ENCODE measurements at places on chromosomes 7 and 10.
A peak's percentile ranks its signal among the peaks of the same experiment; 100 is the strongest.

- no peak for DNase-seq
Measured at GRCh38 chr10:45461034-45461433, 87.0 kb downstream of the ALOX5 start.

GRCh38 chr10:33067481-33067880 is 109.5 kb upstream of the ITGB1 start:
- DNase-seq = no peak

DNA sequence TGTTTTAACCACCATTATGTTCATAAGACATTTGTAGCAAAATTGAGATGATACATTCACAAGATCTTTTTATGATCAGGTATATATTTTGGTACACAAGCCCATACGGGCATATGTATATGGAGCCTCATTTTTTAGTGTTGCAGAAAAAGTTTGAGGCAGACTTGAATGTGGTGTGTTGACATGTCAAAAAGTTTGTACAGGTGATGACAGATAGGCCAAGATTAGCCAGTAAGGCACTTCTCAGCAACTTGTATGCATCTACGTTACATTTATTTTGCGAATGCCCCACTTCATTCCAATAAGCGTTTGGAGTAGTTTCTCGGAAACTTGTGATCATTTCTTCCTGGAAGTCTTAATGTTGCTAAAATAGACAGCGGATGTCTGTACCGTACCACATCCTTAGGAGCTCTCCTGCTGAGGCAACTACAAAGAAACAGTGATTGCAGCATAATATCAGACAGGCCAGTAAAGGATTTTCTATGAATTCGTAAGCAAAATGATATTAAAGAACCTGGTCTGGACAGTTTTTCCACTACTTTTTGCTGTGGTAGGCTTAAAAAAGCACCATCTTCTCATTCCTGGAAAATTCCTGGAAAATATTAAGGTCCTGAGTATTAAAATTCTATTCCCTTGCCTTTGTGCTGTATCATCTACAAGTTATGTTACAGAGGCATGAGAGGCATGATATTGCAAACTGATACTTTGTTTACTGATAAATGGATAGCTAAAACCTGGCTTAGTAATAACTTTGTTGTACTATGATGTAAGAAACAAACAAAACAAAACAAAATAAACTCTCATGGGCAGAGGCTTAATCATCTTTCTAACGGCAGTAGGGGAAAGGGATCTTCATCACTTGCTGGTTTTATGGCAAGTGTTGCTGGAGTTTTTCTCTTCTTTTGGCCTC is 153.6 kb downstream of the HDAC9 start:
- DNase-seq = no peak

DNA sequence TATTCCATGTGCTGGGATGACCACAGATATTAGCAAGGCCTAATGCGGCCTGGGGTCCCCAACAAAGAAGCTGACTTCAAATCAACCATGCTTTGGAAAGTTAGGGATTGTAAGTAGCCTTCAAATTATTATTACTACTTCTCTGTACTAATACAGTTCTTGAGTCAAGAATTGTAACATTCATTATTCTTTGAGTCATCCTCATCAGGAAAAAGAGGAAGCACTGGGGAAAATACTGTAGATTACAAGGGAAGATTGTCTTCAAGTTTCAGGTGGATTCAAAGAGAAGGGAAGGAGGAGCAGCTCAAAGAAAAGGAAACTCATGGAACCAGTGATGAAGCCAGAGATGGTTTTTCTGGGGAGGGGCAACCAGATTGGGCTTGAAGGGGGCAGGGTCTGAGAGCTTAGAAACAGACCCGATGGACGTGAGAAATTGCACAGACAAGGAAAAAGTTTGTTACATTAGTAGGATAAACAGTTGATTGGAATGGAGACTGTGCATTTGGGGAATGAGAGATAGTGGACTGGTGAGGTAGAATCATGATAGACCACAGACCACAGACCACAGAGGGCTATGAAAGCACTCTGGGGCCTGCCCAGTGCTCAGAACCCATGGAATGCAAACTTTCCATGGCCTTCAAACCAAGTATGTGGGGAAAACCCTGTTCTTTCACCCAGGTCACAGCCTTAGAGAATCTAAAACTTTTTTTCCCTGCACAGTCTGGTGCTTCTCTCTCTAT is 209.9 kb downstream of the ZNF365 start:
- DNase-seq = no peak

GRCh38 chr10:86194684-86195083 is 171.9 kb downstream of the GRID1 start:
- no peak for DNase-seq

- no peak for DNase-seq
Measured at GRCh38 chr7:38478404-38478803, 152.8 kb downstream of the AMPH start.

GRCh38 chr10:8568401-8568800 is 513.9 kb downstream of the GATA3 start:
- DNase-seq = no peak

- no peak for DNase-seq
Measured at GRCh38 chr10:96712662-96713271, 7.5 kb downstream of the PIK3AP1 start.

DNA sequence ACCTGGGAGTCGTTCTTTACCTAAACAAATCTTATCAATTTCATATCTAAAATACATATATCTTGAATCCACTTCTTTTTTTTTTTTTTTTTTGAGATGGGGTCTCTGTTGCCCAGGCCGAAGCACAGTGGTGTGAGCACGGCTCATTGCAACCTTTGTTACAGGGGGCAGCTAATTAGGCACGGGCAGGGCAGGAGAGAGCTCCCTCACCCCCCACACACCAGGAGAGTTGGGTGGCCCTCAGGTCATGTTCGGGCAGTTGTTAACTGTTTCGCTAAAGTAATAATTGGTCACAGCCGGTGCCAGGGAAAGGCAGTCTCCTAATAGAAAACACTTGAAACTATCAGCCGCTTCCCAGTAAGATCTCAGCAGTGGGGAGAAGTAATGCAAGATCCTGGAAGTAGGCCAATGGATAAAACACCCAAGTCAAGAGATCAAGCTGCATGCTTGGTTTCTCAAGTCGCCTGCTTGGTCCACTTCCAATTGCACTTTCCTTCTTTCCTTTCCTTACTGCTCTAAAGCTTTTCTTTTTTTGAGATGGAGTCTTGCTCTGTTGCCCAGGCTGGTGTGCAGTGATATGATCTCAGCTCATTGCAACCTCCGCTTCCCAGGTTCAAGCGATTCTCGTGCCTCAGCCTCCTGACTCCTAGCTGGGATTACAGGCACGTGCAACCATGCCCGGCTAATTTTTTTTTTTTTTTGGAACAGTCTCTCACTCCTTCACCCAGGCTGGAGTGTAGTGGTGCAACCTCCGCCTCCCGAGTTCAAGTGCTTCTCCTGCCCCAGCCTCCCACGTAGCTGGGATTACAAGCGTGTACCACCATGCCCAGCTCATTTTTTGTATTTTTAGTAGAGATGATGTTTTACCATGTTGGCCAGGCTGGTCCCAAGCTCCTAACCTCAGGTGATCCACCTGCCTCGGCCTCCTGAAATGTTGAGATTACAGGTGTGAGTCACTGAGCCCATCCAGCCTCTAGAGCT is 21.3 kb upstream of the EFCAB10 start:
- DNase-seq = no peak

- DNase-seq = no peak
Measured at GRCh38 chr10:43118631-43119415, 19.4 kb upstream of the CSGALNACT2 start.

GRCh38 chr10:103013416-103013815 is 95.3 kb downstream of the CNNM2 start:
- DNase-seq = no peak

DNA sequence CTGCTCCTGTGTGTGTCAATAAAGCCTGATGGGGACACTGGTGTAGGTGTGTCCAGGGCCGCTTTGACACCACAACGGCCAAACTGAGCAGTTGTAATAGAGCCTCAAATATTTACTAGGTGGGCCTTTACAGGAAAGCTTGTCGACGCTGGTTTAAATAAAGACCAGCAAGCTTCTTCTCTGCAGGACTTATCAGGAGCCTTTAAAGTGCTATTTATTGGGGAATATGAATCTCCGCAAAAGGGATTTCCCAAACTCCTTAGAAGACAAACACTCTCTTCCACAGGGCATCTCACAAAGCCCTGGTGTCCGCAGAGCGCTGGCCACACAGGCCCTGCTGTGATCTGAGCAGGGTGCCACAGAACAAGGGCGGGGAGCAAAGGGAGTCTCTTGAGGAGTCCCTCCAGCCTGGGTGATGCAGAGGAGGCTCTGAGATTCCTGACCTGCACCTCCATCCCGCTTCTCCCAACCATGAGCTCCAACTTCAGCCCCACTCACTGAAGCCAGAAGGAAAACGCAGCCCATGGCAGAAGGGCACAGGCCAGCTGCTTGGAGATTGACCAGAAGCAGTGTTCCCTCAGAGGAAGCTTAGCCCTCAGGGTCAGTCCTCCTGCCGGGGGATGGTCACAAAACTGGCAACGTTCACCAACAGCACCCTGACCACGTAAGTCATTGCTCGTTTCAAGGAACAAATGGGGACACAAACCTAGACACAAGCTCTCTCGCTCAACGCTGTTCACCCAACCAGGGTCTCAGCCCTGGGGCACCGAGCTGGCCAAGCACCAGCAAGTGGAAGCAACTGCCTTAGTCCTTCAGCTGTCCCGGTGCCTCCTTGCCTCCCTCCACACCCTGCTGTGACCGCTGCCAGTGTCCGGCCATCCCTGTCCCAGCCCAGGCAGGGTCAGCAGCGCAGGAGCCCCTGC is 129.5 kb downstream of the OAT start:
- DNase-seq = no peak

GRCh38 chr7:112092709-112093395 is 113.3 kb downstream of the DOCK4 start:
- DNase-seq = no peak

DNA sequence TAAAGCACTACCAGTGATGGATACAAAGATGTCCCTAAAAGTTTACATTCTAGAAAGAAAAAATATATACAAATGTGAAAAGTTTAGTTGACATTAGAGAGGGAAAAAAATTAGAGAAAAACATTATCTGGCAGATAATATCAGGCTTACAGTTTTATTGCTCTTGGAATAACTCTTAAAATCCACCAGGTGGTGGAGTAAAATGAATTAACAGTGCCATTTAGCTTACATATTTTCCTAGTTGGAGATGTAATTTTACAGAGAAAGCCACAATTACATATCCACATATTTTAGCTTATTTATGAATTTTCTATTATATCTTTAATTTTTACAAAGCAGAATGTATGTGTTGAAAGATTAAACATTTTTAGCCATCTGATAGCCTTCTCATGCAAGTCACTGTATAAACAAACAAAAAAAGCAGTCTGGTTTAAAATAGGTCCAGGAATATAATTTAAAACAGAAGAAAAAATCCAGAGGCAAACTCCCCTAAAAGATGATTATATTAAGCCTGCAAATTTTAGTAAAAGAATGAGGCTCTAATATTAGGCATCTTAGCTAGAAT is 6.5 kb downstream of the CABCOCO1 start:
- no peak for DNase-seq

DNA sequence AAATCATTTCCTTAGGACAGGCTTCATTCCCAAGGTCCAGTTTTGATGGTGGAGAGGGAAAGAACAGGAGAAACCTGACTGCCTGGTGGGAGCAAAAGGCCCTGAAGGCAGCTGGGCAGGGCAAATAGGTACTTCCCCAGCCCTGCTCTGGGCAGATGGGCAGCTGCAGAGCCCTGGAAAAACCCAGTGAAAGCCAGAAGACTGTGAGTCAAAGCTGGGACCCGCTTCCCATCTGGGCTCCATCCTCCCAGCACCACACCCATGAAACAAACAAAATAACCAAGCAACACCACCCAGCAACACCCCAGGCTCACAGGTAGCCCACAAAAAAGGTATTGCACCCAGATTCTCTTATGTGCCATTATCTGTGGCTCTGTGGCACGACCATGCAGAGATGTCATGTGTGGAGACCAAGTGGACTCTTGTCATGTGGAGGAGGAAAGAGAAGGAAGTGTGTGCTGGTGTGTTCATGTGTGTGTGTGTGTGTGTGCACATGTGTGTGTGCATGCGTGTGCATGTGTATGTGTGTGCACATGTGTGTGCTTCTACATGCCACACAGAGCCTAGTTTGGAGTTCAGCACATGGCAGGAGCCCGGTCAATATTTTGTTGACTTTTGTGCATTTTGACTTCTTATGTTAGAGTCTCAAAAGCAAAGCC is 9.8 kb downstream of the CLRN3 start:
- no peak for DNase-seq

DNA sequence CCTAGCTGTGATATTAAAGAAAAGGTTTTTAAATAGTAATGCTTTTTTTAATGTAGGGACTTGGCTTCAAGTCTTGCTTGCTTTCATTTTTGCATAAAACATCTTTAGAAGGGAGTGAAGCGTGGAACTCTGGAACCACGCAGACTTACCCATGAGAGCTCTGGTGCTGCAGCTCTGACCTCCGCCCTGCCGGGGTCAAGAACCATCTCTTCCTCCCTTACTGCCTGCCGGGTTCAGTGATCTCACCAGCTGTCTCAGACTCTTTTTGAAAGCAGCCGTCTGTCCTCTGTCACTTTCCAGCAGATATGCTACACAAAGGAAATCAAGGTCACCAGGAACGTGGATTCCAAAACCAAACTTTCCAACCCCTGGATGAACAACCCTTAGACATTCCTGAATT is 353.8 kb downstream of the GPR37 start:
- DNase-seq = no peak

DNA sequence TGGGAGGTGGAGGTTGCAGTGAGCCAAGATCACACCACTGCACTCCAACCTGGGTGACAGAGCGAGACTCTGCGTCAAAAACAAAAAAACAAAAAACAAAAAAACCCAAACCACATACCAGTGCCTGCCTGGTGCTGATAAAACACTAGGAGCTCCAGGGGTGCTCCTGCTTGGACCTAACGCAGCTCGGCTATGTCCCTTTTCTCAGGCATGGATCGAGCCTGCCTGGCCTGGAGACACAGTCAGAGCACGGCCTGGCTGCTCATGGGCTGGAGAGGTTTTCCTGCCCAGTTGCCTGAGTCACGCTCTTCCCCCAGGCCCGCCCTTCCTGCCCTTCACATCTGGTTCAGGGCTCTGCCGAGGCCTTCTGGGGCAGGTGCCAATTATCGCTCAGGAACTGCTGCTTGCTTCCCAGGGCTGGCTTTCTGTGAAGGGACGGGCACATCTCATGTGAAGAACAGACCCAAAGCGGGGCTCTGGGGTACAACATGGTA is 12.6 kb upstream of the NPFFR1 start:
- peak; percentile 93 for DNase-seq

DNA sequence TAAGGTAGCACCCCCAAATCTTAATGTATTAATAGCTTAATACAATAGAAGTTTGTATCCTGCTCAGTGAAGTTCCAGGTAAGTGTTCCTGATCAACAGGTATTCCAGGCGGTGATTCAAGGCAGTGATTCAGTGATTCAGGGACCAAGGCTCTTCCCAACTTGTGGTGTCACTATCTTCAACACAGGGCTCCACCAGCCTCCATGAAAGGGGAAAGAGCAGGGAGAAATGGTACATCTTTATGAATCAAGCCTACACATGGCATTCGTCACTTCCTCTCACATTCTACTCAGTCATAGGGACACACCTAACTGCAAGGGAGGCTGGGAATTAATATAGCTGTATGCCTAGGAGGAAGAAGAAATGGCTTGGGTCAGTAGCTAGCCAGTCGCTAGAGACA is 5.1 kb downstream of the GOLGA7B start:
- no peak for DNase-seq

All from right cardiac atrium (tissue), 5 donors.